Right cardiac atrium (tissue), 5 donors: ENCODE measurements at places on chromosomes 13 and 19. TPM values are rescaled to one million over a fixed set of nuclear protein-coding genes. Genes with fewer than 3 reads are reported as not detected.

DNA sequence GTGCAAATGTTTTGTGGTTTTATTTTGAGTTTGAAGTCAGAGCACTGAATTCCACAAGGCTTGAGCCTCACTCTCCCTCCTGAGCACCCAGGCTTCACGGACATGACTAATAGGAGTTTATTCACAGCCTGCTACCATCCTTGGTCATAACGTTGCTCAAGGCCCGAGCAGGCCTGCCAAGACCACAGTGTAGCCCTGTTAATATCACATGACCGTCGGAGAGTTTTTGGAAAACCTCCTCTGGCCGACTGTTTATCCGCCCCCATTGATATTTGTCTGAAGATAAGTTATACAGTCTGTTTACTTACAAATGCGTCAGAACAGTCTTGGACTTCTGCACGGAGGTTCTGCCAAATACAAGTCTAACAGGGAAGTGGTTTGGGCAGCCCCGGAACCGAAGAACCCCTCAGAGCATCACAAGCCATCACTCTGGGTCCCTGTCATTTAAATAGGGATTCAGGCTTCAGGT, 89.9 kb downstream of the COL4A2 start:
- DNase-seq, result peak; percentile 93

GRCh38 chr13:48817166-48817802, 158.4 kb upstream of the FNDC3A start:
- no peak for DNase-seq

- no peak for DNase-seq
These were observed 704.4 kb upstream of the PCDH20 start for GRCh38 chr13:62119739-62120700.

DNA sequence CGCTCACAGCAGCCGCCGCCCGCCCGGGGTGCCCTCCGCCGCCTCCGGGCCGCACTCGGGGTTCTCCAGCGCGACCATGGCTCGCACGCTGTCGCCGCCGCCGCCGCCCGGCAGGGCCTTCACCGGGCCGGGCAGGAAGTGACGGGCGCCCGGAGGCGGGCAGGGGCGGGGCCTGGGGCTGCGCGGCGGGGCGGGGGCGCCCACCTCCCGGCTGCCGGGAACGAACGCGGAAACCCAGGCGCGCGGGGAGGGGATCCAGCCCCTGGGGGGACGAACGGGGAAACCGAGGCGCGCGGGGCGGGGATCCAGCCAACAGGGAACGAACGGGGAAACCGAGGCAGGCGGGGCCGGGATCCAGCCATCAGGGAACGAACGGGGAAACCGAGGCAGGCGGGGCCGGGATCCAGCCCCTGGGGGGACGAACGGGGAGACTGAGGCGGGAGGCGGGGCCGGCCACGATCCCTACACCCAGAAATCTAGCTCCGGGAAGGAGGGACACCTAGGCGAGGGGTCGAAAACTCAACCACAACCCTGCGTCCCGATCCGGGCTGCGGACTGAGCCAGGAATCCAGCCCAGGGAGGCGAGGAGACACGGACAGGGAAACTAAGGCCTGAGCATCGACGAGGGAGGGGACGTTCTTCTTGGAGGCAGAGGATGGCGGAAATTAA, at the start of gene R3HDM4:
Gene R3HDM4 (minus strand): TSS at position 140 of the 669 bp plus-strand sequence. CDS start 62 bp downstream, at position 78.
- peak; percentile 83 for DNase-seq

- no peak for DNase-seq
These were observed 1.4 kb upstream of the FZR1 start for GRCh38 chr19:3504735-3505134.

GRCh38 chr19:42472402-42473147, 29.8 kb upstream of the CXCL17 start:
- no peak for DNase-seq

DNA sequence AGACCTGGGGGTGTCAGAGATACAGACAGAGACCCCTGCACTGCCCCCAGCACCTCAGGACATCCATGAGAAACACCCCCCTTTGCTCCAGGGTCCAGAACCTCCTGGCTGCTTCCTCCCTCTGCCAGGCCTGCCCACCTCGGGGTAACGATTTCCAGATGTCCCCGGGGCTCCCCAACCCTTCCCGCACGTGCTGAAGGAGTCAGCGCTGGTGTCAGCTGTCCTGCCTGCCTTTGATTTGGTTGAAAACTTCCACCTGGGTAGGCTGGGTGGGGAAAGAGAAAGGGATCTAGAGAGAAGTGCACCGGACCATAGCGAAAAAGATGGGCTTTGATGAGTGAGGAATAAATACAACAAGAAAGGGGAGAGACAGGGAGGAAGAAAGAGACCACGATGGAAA, 1.5 kb upstream of the CGB7 start:
- DNase-seq, result no peak

DNA sequence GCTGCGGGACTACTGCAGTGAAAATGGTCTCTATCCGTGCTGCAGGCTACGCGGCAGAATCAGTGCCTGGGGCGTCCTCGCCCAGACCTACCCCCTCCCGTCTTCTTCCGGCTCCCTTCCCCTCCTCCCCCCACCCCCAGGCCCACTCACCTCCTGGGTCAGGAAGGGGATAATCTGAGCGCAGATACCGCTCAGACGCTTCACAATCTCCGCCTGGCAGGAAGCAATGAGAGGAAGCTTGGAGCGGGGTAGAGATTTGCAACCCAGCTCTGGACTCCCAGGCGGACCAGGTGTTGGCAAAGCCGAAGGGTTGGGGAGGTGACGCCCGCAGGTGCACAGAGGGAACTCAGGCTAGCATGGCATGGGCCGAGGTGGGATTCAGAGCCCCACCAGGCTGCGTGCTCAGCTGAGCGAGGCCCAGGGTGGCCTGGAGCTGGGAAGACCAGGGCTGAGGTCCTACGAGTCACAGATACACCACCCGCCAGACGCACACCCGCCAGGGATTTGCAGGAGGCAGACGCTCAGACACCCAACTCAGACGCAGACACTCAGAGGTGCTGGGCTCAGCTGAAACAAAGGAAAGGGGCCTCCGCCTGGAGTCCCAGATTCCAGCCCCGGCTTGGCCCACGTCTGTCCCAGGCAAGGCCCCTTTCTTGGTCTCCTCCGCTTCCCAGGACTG, 4.1 kb downstream of the TLE2 start:
- DNase-seq, result no peak

DNA sequence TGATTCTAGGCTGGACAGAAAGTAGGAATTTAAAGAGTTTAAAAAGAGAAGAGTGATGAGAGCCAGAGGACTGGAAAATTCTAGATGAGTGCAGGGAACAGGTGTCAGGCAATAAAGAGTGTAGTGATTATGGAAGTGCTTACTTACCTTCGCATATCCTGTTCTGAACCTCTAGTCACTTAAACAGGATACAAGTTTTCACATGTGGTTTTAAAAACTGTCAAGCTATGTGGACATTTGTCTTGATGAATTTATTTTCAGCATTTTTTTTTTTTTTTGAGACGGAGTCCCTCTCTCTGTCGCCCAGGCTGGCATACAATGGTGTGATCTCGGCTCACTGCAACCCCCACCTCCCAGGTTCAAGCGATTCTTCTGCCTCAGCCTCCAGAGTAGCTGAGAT, 34.3 kb upstream of the IL17D start:
- DNase-seq, result no peak

DNA sequence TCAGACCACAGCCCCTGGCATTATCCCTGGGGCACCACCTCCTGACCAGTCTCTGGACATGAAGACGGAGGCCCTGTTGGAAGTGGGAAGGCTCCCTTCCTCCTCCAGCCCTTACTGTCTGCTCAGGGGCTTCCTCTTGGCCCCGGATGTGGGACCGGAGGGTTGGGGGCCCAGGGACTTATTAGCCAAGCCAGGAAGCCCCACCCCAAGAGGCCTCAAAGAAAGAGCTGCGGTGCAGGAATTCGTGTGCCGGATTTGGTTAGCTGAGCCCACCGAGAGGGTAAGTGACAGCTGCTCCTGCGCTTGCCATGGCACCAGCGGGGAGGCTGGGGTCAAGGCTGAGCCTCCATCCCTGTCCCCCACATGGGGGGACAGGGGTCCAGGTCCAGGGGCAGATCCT, at the start of gene RETN:
Gene RETN (plus strand): TSS at position 208 of the 400 bp plus-strand sequence. CDS start 278 bp downstream, outside the sequence.
- DNase-seq, result no peak

DNA sequence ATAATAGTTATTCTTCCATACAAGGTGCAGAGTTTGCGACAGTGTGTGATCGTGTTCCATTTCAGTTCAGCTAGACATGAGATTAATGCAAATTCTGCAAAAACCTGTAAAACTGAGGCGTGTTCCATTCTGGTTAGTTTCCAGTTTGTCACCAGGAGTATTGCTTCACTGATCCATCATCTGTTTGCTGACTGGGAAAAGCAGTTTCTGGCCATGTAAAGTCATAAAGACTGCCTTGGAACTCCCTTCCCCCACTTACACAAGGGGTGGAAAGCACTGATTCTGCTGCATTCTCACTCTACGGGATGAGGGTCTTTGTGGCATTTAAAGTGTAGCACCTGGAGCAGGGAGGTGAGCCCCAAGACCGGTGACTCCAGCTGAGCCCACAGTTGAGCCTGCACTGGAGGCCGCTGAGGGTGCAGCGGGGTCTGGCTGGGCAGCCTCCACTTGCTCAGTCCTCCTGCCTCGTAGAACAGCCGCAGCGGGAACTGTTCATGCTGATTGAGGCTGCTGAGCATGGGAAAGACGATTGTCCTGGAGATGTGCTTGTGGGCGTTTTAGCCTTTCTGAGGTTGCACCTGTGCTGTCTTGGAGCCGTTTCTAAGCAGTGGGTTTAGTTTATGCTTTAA, 2.0 kb downstream of the ZNF57 start:
- no peak for DNase-seq

- peak; percentile 86 for DNase-seq
These were observed 20.9 kb downstream of the KLHL26 start for GRCh38 chr19:18657590-18658365.

TBC1D17 gene
- polyA plus RNA-seq, result 35.6 TPM

ZNF296 gene
- polyA plus RNA-seq, result 0.25 TPM

TEX101 gene
- not detected for polyA plus RNA-seq

PLK5 gene
- polyA plus RNA-seq, result 0.11 TPM

CGB8 gene
- not detected for polyA plus RNA-seq

THSD8 gene
- 2.5 TPM for polyA plus RNA-seq
